ENCODE measurements at places on chromosomes 2 and 18.

- no peak for DNase-seq
These were observed 37.5 kb downstream of the HK2 start for GRCh38 chr2:74871414-74871813.

GRCh38 chr2:159438720-159439353, 152.3 kb upstream of the WDSUB1 start:
- no peak for DNase-seq

- DNase-seq, result no peak
These were observed 484.8 kb upstream of the ID2 start for GRCh38 chr2:8197101-8197500.

GRCh38 chr2:113791697-113792590, 35.5 kb upstream of the SLC35F5 start:
- DNase-seq, result no peak

DNA sequence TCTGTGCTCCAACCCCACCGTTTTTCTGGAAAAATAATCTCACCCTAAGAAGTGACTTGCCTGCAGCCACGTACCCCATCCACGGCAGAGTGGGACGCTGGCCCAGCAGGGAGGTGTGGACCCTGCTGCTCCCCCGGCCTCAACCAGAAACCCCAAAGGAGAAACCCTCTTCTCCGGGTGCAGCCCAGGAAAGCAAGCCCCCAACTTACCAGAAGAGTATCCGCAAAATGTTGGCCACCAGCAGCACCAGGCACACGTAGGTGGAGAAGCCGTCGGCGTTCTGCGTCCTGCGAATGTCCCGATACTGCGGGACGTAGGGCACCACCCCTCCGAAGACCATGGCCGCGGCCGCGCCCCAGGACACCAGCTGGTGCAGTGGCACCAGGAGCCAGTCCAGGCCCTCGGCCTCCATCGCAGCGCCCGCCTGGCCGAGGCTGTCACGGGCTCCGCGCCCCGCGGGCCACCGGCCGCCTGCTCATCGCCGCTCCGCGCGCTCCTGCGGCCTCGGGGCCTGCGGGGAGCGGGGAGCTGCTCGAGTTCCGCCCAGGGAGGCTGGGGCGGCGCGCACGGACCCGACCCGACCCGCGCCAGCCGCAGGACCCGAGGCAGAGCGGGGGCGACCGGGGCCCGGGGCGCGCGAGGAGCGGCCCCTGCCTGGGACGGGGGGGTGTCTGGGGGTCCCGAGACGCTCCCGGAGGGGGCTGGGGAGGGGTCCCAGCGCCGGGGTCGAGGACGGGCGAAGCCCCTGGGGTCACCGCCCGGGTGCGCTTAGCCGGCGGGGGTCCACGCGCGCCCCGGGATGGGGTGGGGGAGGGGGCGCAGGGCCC, 725 bp downstream of the SLC66A2 start:
- DNase-seq, result no peak

DNA sequence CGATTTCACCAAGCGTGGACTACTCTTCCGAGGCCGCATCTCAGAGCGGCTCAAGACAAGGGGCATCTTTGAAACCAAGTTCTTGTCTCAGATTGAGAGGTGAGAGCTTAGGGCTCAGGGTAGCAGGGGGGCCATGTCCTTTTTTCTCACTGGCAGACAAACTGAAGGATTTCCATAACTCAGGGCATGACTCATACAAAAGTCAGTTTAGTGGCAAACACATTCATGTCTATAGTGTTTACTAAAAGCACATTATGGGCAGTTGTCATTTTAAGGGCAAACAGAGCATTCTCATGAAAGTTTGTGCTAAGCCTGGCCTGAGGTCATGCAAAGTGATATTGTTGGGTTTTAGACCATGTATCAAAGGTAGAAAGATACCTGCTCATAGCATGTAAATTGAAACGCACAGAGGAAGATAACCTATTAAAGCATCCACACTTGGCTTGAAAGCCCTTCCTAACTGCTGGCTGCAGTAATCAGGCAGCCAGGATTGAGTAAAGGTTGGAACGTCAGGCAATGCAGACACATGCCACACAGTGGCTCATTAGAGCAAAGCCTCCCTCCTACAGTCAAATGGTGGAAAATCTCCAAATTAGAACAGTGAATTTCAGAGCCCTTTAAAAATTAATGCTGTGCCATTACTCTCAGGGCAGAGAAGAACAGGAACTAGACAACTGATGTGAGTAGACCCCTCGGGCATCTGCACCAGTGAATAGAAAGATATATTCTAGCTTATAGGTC, 54.2 kb downstream of the HK2 start:
- no peak for DNase-seq

DNA sequence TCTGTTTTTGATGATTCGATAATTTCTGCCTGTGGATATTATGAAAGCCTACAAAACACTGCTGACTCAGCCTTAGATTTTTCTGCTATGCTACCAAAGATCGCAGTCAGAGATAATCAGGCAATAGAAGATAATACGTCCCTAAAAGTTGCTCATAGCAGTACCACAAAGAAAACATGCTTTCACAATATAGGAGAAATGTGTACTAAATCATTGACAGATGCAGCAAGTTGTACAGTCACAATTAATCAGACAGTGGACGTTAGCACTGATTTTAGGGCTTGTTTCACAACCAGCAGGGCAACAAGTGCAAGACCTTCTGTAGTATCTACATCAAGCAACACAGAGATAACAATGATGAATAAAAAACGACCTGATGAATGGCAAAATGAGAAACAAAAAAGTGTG, 19.5 kb downstream of the RBM44 start:
- DNase-seq, result no peak

- DNase-seq, result no peak
These were observed 28.9 kb downstream of the TCF23 start for GRCh38 chr2:27177441-27178351.

GRCh38 chr18:77547757-77548156, 298.1 kb downstream of the GALR1 start:
- no peak for DNase-seq

- no peak for DNase-seq
These were observed 26.1 kb upstream of the IMP4 start for GRCh38 chr2:130316596-130316995.

DNA sequence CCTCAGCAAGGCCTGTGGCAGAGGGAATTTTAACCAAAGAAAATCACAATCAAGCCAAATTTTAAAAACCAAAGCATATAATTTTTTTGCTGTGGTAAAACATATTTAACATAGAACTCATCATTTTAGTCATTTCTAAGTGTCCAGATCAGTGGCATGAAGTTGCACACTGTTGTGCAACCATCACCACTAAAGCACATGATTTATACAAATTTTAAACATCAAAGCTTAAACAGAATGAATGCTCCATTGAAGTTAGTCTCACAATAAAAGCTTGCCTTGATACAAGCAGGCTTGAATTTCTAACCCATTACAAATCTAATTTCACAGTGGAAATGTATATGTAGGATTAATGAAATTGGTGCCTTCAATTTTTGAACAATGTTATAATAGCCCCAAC, 31.2 kb downstream of the FTCDNL1 start:
- DNase-seq, result no peak

DNA sequence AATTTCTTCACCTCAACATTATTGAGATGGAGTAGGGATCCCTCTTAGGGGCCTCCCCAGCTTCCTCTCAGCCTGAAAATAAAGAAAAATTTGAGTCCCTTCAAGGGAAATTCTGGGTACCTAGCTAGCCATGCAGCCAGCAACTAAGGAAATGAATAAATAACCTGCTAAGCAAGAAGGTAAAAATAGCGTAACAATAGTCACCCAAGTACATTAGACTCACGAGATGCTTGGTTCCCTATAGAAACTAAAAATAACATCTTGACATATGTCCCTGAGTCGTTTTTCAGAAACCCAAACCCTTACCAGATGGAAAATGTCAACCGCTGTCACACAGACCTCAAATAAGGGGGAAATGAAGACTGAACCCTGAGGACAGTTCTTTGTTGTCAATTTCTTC, 51.9 kb downstream of the CACNB4 start:
- no peak for DNase-seq

- DNase-seq, result no peak
These were observed 653.7 kb downstream of the METTL4 start for GRCh38 chr18:1917569-1917968.

DNA sequence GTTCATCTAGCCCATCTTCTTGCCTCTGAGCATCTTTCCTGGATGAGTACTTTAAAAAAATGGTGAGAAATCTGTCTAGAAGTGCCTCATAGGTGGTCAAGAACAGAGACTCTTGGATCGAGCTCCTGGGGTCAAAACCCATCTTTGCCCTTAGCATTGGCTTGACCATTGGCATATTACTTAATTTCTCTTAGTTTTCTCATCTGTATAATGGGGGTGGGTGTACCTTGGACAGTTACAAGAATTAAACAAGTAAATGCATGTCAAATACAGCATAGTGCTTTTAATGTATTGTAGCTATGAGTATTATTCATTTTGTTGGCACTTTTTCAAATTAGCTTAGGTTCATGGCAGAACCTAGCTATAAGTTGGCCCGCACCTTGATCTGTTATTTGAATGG, 36.8 kb downstream of the DHRS9 start:
- no peak for DNase-seq

DNA sequence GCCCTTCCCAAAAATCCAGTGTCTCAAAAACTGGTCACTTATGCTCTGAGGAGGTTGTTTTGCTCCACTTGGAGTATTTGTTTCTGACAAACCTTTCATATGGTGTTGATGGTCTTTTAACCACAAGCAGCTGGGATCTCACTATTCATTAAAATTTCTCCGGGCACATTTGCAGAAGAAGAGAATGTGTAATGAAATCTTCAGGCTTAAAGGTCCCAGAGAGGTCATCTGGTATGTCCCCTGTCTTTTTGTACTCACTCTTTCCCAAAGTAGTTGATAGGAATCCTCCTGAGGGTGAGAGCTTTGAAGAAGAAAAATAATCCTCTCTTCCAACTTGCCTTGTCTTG, 430.8 kb downstream of the SETBP1 start:
- DNase-seq, result no peak

GRCh38 chr18:62066102-62066818, 120.6 kb downstream of the PIGN start:
- DNase-seq, result no peak

GRCh38 chr2:96325041-96325883, at the start of gene ITPRIPL1:
Gene ITPRIPL1, plus strand, starts transcription at chr2:96325317. Its CDS starts 523 bp downstream, at chr2:96325840.
- no peak for DNase-seq

DNA sequence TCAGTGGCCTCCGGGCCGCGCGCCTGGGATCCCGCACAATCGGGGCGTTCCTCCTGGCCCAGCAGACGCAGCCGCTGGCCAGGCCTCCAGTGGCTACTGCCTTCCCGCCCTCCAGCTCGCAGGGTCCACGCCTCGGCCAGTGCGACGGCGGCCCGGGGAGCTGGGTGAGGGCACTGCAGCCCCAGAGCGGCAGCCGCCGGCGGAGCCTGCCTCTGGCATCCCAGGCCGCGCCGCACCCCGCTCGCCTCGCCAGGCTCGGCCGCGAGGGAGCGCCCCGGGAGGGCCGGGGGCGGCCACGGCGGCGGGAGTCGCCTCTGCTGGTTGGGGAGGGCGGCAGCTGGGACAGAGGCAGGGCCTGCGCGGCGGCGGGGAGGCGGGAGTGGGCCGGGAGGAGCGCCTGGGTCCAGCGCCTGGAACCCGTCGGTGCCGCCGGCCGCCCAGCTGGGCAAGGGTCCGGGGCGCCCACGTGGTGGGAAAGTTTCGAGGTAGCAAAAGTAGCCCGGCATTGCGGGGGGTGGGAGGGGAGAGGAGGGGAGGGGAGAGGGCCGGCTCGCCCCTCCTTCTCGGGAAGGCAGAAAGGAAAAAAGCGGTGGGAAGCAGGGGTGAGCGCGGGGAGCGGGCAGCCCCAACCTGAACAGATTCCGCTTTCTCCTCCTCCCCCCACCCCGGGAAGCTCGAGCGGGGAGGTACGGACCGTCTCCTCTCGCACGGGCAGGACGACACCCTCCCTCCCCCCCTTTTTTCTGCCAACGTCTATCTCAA, 1.5 kb upstream of the INHBB start:
- DNase-seq, result peak; percentile 68

DNA sequence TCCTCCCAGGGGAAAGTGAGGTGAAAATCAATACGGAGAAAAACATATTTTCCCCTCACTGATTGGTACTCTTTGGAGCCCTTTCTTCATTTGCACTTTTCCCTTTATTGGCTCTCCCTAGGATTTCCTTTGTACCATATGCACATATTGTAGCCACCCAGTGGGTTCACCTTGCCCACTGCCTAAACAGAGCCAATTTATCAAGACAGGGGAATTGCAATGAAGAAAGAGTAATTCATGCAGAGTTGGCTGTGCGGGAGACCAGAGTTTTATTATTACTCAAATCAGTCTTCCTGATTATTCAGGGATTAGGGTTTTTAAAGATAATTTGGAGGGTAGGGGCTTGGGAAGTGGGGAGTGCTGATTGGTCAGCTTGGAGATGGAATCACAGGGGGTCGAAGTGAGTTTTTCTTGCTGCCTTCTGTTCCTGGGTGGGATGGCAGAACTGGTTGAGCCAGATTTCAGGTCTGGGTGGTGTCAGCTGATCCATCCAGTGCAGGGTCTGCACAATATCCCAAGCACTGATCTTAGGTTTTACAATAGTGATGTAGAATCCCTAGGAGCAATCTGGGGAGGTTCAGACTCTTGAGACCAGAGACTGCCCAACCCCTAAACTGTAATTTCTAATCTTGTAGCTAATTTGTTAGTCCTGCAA, 15.1 kb upstream of the KCNE4 start:
- DNase-seq, result no peak

GRCh38 chr2:239035361-239035814, 187.5 kb downstream of the TWIST2 start:
- peak; percentile 50 for DNase-seq

DNA sequence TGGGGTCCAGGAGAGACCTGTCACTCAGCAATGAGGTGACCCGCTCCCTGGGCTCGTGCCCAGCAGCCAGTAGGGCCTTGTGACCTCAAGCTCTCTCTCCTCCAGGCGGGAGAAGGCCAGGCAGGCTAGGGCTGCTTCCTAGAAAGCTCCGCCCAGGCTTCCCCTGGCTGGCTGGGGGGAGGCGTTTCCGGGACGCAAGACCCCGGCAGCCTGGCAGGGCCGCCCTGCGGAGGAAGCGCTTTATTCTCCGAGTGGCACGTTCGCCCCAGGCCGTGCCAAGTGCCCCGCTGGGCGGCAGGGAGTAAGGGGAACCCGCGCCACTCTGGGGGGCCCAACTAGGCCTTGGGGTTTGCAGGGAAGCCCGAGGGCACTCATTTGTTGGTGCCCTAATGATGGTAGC, 21.2 kb upstream of the EPAS1 start:
- DNase-seq, result no peak

GRCh38 chr2:148926981-148927401, 52.0 kb downstream of the KIF5C start:
- DNase-seq, result no peak

DNA sequence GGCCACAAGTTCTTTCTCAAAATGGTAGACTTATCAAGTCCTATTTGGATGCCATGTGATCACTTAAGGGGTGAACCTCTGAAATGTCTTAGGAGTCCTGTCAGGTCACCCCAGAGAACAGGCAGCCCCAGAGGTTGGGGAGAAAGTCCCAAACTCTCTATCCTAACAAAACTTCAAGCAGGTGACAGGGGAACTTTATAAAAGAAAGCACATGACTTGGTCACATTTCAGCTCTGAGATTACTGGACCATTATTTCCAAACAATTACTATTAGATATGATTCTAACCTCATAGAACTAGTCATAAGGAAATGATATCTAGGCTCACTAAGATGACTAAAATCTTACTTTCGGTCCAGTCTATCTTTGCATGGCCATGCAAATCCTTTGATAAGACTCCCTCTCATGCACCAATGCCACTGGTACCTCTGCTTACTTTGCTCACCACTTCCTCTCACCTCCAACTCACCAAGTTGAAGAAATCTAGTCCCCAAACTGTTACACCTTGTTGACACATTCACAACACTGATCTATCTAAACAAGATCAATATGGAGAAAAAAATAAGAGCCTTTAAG, 107.0 kb downstream of the GALNT14 start:
- DNase-seq, result no peak

- DNase-seq, result no peak
These were observed 140.5 kb downstream of the SRBD1 start for GRCh38 chr2:45470531-45470930.
